Ovary (tissue), 10 donors: ENCODE measurements at places on chromosomes 5 and 9.

DNA sequence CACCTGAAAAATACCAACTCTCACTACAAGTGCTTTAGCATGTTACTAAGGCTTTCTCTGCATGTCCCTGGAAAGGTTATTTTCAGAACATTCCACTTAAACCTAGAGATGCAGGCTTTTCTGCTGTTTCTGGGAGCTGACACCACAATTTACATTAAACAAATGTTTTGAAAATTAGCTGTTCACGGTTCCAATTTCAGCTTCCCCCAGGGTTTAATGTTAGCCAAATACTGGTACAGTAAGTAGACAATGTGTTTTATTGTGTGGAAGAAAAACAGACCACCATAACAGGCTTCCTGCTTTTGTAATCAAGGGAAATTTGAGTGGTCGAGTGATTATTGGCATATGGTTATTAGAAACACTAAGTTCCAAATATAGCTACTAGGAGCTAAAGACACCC, 32.0 kb downstream of the MACROH2A1 start:
- DNase-seq = no peak

- DNase-seq = no peak
Observed at GRCh38 chr5:159971931-159972461, 36.9 kb upstream of the TTC1 start.

DNA sequence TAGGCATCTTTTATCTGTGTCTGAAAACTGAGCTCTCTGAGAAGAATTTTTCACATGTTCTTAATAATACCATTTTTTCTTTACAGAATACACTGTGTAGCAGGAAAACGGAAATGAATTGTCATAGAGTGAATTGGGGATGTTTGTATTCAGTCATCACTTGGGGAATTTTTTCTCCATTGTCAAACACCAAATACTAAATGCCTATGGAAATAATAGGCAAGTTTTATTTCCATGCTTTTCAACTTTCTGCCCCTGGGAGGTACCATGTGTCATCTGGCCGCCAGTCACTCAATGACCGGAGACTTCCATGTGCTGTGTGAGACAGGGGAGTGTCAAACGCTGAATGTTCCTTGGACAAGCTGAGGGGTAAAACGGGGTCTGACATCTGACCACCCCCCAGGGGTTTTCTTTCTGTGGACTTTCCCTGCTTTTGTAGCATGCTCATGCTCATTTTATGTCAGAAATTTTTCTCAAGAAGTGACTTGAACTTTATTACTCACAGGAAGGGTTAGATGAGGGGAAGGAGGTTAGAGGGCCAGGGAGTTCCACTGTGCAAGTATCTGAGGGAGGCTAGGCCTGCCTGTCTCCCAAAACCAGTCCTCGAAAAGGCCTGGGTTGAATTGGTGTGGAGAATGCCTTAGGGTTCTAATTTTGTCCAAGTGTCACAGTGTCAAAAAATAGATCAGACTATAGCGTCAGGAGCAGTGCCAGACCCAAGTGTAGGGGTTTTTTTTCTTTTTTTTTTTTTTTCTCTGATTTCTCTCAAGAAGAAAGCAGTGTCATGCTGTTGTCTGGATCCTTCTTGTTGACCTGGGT, 438.6 kb downstream of the AGTPBP1 start:
- no peak for DNase-seq

DNA sequence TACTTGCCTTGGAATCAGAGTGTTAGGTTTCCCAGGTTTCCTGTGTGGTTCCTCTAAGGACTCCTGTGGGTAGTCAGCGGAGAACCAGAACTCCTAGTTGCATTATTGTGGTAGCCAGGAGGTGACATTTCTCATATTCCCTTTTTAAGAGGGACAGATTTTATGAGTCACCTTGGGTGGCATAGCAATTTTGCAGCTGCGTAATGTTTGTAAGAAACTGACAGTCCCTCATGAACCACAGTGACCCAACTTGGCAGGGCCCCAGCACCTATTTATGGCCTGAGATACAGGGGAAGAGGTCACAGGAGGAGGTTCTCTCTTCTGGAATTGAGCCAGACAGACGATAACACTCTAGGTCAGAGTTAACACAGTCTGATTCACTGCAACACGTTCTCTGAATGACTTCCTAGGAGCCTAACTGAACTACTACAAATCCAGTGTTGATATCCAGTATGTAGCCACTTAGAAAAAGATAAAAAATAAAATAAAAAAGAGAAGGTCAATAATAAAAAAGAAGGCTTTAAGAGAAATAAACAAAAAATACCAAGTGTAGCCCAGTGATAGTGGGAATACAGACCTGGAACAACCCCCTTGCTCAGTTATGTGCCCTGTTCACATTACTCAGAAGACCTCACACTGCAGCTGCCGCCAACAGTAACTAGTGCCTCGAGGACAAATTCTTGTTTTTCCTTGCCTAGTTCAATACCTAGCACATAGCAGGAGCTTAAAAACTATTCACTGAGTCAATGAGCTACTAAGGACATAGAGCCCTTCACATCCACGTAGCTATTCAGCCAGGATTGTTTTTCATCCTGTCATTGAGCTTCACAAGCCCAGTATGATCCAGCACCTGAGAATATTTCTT, 50.7 kb upstream of the VLDLR start:
- DNase-seq = peak; percentile 84

GRCh38 chr5:31193591-31194467, at the start of gene CDH6:
TSS of gene CDH6 (plus strand) at chr5:31193686. CDS start at chr5:31267474, 73,788 bp downstream.
- DNase-seq = no peak

DNA sequence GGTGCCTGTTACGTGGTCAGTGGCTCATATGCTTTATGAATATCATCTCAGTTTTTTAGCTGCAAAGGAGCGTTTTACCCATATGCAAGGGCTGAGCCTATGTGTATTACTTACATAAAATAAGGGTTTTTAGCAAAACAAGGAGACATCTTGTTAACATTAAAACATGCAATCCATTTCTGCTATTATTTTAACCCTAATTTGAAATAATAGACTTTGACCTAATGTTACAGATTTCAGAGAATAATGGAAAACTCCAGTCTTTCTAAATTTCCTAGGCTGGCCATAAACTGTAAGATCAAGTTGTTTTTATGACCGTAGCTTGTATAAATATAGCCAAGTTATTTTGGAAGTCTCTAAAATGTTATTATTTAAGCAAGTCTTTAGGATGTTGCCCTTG, 121.1 kb upstream of the SEMA6A start:
- DNase-seq = no peak

GRCh38 chr5:113232221-113232620, 202.6 kb downstream of the TSSK1B start:
- no peak for DNase-seq
